ENCODE measurements at places on chromosomes 7 and 10.

- DNase-seq: no peak
These were observed 83.6 kb downstream of the CD36 start for GRCh38 chr7:80721883-80722615.

DNA sequence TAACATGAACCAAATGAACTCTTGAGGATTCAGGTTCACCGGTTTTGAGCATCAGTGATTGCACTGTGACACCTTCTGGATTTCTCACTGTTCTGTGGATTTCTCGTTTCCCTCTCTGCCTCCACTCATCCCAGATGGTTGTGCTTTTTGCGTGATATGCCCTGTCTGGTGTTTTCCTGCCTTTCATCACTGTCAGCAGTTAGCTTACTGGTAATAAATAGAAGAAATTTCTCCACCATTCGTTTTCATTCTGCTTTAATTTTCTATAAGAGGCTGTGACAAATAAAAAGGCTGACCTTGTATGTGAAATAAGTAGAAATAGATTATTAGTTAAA is 16.2 kb downstream of the BPGM start:
- no peak for DNase-seq

DNA sequence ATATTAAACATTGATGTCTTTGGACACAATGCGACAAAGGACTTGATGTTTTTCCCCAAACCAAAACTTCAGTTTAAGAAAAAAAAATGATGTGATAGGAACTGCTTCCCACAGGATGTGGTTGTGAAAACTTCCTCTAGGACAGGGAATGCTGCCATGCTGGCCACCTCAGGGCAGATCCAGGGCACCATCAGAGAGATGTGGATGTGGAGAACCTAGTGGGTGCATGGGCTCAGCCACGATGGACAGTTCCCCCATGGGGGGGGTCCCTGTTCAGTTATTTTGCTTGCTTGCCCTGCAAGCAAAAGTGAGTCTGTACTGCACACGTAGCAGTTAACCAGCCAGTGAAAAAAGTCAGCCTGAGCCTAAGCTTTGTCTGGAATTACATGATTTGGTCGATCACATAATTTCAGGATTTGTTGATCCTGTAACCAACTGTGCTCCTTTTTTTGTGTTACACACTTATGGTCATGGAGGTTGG is 36.3 kb downstream of the LAMB4 start:
- no peak for DNase-seq

GRCh38 chr7:150417863-150418262 is 32.6 kb upstream of the GIMAP8 start:
- no peak for DNase-seq

GRCh38 chr7:101941481-101942383 is 124.3 kb downstream of the CUX1 start:
- DNase-seq: no peak

DNA sequence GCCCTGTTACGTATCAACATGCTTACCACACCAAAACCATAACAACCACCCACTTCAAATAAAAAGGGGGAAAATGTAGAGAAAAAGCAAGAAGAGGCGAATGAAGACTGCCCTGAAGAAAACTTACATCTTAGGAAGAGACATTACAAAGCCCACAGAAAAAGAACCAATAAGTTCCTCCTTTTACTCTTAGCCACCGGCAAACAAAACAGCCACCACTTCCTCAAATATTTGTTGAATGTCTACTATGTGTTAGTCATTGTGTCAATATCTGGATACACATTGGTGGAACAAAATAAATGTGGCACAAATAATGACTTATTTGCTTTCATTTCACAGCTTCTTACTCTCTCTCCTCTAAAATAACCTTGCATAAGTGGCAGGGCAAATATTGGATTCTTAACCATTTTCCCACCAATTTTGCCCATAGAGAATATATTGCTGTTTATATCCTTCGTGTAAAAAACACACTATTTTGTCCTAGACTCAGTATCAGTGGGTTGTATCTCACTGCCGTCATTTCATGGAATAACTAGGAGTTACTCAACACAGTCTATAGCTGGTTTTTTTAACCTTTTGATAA is 106.8 kb downstream of the ANK3 start:
- DNase-seq: no peak

DNA sequence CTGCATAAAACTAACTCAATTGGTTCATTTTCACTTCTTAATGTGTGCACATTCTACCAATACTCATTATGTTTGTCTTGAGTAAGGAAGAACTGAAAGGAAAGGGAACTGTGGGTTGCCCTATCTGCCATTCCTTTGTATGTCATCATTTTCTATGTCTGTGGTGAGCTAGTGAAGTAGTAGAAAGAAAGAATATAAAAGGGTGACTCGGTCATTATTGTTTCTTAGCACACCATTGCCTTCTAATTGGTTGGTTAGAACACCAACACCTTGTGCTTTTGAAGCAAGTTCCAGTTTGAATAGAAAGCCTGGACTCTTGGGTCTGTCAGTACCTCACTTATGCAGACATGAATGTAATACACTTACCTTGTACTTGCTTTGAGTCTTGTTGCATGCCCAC is 64.3 kb upstream of the MDFIC start:
- DNase-seq: no peak

DNA sequence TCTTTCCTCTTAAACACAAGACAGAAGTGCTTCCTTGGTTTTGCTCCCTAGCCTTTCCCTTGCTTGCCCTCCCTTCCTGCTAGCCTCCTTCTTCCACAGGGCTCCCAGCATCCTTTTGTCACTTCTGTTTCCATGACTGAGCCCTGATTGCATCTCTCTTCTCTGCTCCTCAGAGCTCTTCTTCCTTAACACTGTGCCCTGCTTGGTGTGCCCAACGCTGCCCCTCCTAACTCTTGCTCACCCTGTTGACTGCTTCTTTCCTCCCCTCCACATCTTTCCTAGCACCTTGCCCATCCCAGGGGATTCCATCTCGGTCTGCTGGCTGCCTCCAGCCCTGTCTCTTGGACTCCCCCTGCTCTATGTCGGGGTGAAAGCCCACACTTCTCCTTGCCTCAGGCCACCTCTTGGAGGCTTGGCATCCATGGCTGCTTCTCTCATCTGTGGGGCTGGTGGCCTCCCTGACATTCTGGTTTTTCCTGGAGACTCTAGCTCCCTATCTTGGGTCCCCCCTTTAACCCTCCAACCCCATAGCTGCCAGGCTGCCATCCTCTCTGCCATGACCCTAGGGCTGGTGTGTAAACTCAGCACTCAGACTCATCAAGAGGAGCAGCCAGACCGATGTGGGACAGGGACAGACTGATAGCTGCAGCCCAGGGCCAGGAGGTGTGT is 5.8 kb downstream of the IGFBP1 start:
- DNase-seq: no peak

DNA sequence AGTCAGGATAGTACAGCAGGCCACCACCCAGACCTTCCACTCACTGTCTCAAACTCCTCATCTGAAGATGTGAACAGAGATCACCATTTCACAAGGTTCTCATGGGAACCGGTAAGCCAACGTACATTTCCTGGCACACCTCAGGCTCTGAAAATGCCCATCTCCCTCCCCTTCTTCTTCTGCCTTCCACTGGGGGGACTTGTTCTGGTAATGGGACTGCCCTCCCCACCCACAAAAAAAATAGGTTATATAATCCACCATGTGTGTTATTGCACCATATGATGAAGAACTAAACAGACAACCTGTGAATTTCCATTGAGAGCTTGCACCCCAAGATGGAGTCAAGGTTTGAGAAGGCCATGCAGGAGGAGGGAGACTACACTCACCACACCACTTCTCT is 42.1 kb upstream of the IKZF1 start:
- no peak for DNase-seq

GRCh38 chr7:79524048-79524447 is 70.6 kb upstream of the MAGI2 start:
- no peak for DNase-seq

DNA sequence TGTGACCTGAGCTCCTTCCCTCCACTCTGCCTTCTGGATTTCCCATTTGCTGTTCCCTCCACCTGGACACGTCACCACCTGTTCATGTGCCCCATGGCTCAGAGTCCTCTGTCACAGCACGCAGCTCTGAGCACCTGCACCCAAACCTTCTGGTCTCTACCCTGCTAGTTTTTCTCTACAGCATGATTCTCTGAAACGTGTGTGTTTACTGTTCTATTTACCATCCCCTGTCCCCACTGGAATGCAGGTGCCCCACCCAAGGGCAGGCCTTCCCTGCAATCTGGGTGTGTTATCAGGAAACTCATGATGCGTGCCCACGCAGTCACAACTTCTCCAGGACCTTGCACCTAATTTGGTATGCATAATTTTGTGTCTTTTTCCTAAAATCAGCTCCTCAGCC is 284.4 kb upstream of the IGFBP3 start:
- no peak for DNase-seq

DNA sequence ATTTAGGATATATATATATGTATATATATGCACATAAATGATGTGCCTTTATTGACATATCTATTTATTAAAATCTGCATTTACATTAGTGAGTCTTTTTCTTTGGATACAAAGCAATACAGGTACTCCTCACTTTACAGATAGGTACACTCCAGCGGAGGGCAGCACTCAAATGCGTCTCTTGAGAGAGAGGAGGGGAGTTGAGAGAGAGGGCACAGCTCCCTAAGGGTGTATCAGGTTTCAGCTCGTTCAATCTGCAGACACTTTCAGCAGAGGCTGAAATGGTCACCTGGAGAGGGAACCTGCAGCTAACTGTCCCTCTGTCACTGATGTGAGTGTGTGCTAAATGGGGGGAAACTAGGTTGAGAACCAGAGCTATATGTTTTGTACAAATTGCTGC is 21.5 kb downstream of the C10orf53 start:
- no peak for DNase-seq

- peak; percentile 13 for DNase-seq
These were observed 3.7 kb downstream of the AGR2 start for GRCh38 chr7:16801111-16801542.

- DNase-seq: no peak
These were observed 969.9 kb downstream of the KCNMA1 start for GRCh38 chr10:76667408-76668370.

GRCh38 chr7:1864161-1864940 is 194.3 kb downstream of the ELFN1 start:
- DNase-seq: no peak

DNA sequence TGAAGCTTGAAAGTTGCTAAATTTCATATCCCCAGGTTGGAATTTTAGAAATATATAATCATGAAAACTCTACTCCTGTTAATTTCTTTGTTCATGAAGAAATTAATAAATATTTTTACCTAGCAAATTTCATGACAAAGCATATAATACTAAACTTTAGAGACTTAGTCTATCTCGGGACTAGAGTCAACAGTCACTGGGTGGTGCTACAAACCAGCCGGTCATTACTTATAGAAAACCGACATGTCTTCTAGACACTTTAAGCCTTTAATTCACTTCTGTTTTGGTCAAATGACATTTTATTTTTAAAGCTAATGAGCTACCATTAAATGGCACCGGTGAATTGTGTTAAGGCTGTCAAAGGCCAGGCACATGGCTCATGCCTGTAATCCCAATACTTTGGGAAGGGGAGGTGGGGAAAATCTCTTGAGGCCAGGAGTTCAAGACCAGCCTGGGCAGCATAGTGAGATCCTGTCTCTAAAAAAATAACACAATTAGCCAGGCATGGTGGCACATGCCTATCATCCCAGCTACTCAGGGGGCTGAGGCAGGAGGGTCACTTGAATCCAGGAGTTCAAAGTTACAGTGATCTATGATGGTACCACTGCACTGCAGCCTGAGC is 270.1 kb downstream of the CACNA2D1 start:
- DNase-seq: no peak

DNA sequence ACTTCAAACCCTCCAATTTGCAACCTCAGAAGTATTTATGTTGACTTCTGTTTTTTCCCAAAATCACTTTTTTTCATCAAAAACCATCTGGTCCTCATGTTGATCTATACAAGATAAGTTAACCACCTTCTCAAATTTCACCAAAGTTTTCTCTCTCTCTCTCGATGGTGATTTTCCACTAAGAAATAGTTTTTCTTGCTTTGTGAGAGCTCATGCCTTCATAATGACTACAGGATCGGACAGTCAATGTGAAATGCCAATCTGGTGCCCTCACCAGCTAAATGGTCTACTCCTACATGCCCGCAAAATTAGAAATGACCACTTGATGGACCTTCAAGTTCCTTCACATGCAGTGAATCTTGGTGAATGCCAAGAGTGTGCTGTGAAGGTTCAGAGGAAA is 40.4 kb downstream of the CNNM1 start:
- DNase-seq: no peak

- DNase-seq: no peak
These were observed 33.9 kb upstream of the HMX3 start for GRCh38 chr10:123101872-123102271.

DNA sequence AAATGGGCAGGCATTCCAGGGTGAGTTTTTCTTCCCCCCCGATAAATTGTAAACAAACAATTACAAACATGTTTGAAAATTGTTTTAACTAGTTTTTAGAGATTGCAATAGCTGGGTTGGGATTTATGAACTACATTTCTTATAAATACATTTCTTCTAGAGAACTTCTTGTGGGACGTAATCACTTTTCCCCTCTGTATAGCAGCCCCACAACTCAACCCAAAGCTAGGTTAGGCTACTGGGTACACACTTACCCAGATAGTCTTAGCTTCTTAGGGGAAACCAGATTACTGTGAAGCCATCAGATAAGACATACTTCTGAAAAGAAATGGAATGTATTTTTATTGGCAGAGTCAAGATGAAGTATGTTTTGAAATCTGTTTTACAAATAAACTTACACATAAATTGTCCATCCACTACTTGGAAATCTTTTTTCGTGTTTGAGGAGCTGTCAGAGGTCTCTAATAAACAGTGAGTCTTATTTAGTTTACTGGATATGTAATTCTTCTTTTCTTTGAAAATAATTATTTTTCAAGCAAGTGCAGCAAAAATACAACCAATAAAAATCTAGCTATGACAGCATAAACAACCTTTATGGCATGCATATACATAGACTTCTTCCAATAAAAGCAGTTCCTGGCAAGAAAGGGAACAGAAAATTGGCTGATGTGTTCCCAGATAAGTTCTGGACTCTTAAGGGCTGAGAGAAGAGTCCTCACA is 8.0 kb upstream of the GLRX3 start:
- no peak for DNase-seq

GRCh38 chr10:32295027-32295426 is 51.9 kb downstream of the EPC1 start:
- DNase-seq: no peak

- no peak for DNase-seq
These were observed 107.2 kb downstream of the CUBN start for GRCh38 chr10:17022466-17022825.
